ENCODE measurements at places on chromosomes 7 and 10.

DNA sequence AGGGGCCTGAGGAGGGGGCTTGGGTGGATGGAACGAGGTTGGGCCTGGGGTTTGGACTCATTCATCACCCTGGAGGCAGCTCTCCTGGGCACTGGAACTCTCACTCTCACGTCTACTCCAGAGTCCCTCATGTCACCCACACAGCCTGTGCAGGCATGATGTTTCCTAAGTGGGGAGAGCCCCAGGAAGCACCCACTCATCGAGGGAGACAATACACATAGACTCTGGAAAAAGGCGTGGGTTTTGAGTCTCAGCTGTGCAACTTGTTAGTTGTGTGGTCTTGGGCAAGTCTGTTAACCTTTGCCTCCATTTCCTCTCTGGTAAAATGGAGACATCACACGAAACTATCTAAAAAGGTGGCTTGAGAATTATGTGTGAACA, 25.9 kb upstream of the RBM20 start:
- no peak for DNase-seq

DNA sequence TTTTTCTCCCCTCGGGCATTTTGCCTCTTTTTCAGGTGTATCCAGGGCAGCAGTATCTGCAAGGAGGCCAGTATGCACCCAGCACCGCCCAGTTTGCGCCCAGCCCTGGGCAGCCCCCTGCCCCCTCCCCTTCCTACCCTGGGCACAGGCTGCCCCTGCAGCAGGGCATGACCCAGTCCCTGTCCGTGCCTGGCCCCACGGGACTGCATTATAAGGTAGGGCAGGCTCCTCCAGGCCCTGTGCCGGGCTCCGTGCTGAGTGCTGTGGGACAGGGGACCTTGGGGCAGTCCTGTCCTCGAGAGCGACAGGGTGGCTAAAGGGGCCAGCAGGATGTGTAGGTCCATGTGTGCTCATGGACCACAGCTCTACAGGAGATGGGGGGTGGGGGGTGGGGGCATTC, 10.6 kb downstream of the ZMIZ2 start:
- DNase-seq, result no peak

GRCh38 chr7:47453093-47454061, 128.5 kb downstream of the TNS3 start:
- no peak for DNase-seq

DNA sequence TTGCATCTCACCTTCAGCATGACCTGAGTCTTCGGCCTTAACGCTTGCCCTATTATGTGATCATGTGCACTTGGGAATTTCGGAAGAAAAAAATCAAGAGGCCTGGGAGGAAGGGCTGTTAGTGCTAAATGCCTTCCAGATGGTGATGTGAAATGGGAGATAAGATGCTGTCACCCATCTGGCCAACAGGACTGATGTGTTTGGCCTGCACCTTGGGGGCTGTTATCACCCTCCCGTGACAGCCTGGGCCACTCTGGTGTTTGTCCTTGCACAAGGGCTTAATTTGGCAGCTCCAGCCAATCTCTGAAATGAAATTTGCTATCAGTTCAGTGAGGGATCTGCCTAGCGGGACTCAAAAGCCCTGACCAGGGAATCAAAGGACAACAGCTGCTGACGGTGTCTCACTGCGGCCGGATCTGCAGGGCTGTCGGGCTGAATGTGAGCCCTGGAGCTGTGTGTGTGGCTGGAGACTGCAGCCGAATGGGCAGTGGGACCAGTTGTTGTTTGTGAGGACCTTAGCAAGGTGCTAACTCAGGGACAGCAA, 131.4 kb upstream of the BTBD16 start:
- no peak for DNase-seq

DNA sequence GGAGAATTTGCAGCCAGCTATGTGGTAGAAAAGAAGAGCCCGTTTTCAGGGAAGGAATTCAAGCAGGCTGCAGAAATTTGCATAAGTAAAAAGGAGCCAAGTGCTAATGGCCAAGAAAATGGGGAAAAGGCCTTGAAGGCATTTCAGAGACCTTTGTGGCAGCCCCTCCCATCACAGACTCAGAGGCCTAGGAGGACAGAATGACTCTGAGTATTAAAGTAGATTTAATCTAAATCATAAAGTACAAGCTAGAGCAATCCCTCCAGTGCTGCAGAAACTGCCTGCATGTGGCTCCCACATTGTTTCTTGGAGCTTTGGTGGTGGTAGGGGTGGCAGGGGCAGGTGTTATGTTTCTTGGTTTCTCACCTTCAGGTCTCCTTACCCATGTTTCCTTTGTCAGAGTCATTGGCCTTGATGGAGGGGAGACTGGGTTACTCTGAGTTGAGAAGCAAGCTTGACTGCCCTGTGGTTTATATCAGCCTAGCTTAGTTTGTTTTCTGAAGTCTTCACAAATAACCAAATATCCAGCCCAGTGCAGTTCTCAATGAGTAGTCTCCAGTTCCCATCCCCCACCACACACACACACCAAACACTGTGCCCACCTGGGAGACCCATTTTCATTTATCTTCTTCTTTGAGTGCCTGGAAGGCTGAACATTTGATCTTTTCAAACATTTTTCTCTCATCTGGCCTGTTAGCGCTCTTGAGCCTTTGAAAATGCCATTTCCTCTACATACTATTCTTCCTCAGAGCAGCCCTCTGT, 34.5 kb downstream of the ITPRIP start:
- no peak for DNase-seq

GRCh38 chr7:45920502-45921380, at the start of gene IGFBP3:
Gene IGFBP3, minus strand, starts transcription at chr7:45921272. Its CDS starts 132 bp downstream, at chr7:45921140.
- DNase-seq, result no peak

- DNase-seq, result no peak
Observed at GRCh38 chr10:91002656-91003055, 81.8 kb upstream of the ANKRD1 start.

DNA sequence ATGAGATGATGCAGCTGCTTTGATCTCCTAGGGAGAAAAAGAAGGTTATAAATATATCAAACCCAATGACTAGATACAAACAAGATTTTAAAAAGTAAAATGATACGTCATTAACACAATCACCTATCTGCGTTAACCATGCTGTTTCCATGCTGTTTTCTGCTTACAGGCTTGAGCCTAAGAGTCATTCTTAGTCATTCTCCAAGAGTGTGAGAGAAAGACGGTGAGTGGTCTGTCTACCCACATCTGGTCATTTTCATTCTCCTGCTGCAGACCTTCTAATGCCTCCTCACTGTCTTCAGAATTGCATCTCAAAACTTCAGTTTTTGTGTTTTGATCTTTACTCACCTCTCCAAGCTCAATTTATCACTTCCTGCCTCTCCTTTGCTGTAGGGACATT, 98.0 kb upstream of the ELMO1 start:
- DNase-seq, result no peak

- DNase-seq, result no peak
Observed at GRCh38 chr10:101690461-101690860, 4.5 kb downstream of the FBXW4 start.

DNA sequence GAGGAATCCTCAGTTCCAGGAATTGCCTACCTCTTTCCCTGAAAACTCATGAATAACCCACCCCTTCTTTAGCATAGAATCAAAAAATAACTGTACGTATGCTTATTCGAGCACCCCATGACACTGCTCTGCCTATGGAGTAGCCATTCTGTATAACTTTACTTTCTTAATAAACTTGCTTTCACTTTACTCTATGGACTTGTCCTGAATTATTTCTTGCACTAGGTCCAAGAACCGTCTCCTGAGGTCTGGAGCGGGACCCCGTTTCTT, 11.1 kb downstream of the CCL24 start:
- DNase-seq, result no peak

DNA sequence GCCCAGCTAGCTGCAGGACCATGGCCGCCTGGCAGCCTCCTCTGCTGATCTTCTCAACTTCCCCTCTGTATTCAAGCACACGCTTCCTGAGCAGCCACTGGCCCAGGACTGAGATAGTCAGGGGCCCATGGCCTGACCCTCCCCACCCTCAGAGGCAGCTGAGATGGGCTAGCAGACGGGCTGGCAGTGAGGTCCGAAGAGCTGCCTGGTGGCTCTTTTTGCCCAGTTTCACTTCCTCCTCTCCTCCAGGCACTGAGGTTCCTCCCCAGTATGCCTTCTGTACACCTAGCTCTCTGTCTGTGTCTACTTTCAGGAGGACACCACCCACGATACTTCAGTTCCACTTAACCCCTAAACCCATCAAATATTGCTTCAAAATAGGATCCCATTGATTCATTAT, 395.6 kb downstream of the TNS3 start:
- no peak for DNase-seq

- no peak for DNase-seq
Observed at GRCh38 chr7:128171342-128171918, 69.6 kb upstream of the LEP start.

GRCh38 chr10:93319896-93320295, 162.2 kb downstream of the MYOF start:
- no peak for DNase-seq

- no peak for DNase-seq
Observed at GRCh38 chr7:141291541-141291940, 217.7 kb downstream of the TMEM178B start.

DNA sequence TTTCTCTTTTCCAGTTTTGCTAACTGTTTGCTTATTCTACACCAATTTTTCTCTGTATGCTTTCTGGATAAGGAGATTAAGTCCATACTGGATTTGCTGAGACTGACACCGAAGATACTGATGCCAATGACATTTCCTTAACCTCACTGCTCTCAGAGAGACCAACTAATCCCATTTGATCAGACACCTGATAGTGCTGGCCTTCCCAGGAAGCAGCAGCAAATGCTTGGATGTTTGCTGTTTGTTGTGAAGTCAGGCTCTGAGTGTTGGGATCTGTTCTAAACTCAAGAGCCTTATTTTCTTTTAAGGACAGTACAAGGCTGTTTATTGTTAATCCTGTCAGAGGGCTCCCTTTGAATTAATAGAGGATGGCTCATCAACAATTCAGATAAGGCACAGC, 143.3 kb downstream of the ANK3 start:
- DNase-seq, result no peak

Measured in spinal cord (tissue), 10 donors.